ENCODE measurements at places on chromosomes 11 and 22. TPM values are rescaled to one million over a fixed set of nuclear protein-coding genes. Genes with fewer than 3 reads are reported as not detected.

Gene SLC25A18
- total RNA-seq, result 0.41 TPM

Gene FTH1
- total RNA-seq, result 3,221 TPM

Gene APOBEC3G
- 12.5 TPM for total RNA-seq

Gene OR10A2
- total RNA-seq, result not detected

Gene SLC43A3
- total RNA-seq, result 39.8 TPM

Gene SIDT2
- total RNA-seq, result 37.4 TPM

Gene NAT10
- 43.1 TPM for total RNA-seq

Gene KIF18A
- total RNA-seq, result 0.50 TPM

Gene SMTNL1
- total RNA-seq, result not detected

Gene SLCO2B1
- total RNA-seq, result 117 TPM

Gene HEPHL1
- total RNA-seq, result not detected

Gene ZNF143
- 30.3 TPM for total RNA-seq

Gene SLN
- total RNA-seq, result not detected

Gene FOLR3
- total RNA-seq, result 17.5 TPM

Gene FREY1
- 1.0 TPM for total RNA-seq

Gene CABP4
- total RNA-seq, result 3.1 TPM

Gene OVOL1
- 6.6 TPM for total RNA-seq

Gene ASPHD2
- 4.5 TPM for total RNA-seq

Gene RFPL3
- not detected for total RNA-seq

Data from kidney (tissue), 22 donors.